Stimulated activated CD4-positive, alpha-beta T cell treated with anti-CD3 and anti-CD28 coated beads, Interleukin-15, amount 100 ng/mL, for 24 hours (primary cell): ENCODE measurements at places on chromosomes 3 and 15.

- no peak for DNase-seq
Measured at GRCh38 chr3:31300456-31301443, 232.0 kb upstream of the STT3B start.

- no peak for DNase-seq
Measured at GRCh38 chr3:152811974-152812760, 22.8 kb upstream of the P2RY1 start.

DNA sequence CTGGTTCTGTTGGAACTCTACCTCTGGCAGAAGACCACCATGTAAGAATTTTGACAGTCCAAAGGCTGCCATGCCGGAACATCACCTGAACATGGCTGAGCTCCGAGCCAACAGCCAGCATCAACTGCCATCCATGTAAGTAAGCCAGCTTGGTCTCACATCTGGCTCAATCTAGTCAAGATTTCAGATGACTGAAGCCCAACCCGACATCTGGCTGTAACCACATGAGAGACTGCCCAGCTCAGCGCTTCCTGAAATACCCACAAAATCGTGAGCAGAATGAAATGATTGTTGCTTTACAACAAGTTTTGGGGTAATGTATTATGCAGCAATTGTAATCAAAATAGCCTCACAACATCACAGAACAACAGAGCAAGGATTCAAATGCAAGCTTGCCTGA, 32.9 kb downstream of the GHSR start:
- no peak for DNase-seq

DNA sequence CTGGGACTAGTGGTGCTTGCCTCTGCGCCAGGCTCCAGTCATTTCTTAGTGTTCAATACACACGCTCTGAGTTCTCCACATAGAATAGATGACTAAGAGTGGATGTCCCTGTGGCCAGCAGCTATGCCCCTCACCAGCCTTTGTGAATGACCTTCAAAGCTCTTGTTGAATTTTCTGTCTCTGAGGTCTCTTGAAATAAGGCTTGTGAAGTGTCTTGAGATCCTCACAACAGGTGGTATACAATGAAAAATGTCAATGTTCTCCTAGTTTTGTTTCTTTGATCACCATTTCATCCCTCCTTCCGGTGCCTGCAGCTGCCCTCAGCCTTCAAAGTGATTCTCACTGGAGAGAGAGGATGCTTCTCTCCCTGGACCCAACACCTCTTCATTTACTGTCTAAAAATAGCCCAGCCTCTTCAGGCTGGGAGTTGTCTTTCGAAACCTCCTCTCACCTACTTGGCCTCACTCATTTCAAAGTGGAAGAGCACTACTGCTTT, 5.4 kb downstream of the MAPKBP1 start:
- DNase-seq, result no peak

- no peak for DNase-seq
Measured at GRCh38 chr15:68259883-68260282, 17.7 kb upstream of the FEM1B start.
